ENCODE measurements at places on chromosomes 16 and 17. TPM values are rescaled to one million over a fixed set of nuclear protein-coding genes. Genes with fewer than 3 reads are reported as not detected.

DNA sequence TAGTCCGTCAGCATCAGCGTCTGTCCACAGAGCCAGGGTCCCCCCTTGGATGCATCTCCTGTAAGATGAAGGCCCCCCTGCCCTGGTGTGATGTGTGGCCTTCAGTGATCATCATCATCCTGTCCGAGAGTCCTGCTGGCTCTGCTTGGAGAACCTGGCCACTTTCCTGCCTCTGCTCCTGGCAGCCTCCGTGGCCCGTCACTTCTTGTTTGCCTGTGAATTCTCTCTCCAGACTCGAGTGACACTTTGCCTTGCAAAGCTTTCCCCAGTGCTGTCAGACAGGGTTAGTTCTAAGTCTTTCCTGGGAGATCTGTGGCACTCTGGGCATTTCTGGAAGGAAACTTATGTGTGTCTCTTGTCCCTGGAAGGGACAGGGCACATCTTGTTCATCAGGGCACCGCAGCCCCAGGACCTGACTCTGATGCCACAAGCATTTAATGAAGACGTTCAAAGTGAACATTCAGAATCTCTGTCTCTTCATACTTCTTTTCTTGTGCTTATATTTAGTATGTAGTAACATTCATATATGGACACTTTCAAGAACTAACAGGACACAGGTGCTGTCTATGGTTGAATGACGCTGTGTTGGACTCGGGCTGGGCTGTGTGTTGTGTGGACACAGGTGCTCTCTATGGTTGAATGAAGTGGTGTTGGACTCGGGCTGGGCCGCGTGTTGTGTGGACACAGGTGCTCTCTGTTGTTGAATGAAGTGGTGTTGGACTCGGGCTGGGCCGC, 68.5 kb downstream of the RPTOR start:
- no peak for DNase-seq

- no peak for DNase-seq
Measured at GRCh38 chr17:47961406-47961805, 3.7 kb upstream of the PRR15L start.

GRCh38 chr17:20988001-20988636, 54.7 kb downstream of the USP22 start:
- no peak for DNase-seq

GRCh38 chr16:9119795-9120194, 28.4 kb downstream of the HAPSTR1 start:
- no peak for DNase-seq

DNA sequence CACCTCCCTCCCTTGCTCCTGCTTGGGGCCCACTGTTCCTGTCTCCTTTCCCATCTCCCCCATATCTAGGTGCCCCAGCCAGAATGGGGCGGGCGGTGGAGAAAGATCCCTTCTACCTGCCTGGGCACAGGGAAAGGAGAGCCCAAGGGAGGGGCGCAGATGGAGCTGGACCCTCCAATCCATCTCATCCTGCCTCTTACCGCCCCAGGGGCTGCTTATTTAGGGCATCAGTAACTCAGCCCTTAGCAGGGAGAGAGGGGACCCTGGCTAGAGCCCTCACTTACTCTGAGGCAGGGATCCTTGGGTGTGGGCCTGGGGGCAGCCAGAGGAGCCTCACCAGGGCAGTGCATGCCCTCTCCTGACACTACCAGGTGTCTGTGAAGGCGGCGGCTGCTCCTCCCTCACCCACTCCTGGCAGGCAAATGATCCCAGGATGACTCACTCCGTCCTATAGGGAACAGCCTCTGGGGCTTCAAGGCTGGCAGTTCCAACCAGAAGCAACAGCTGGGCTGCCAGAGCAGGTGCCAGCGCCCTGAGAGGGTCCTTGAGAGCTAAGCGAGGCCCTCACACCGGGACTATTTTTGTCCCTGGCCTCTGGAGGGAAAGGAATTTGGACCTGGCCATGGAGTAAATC, 16.3 kb upstream of the BCAR1 start:
- DNase-seq: peak; percentile 74

GRCh38 chr16:63702981-63703590, 1418.8 kb downstream of the CDH11 start:
- peak; percentile 65 for DNase-seq

GRCh38 chr16:11781773-11782172, 15.3 kb downstream of the ZC3H7A start:
- DNase-seq: no peak

DNA sequence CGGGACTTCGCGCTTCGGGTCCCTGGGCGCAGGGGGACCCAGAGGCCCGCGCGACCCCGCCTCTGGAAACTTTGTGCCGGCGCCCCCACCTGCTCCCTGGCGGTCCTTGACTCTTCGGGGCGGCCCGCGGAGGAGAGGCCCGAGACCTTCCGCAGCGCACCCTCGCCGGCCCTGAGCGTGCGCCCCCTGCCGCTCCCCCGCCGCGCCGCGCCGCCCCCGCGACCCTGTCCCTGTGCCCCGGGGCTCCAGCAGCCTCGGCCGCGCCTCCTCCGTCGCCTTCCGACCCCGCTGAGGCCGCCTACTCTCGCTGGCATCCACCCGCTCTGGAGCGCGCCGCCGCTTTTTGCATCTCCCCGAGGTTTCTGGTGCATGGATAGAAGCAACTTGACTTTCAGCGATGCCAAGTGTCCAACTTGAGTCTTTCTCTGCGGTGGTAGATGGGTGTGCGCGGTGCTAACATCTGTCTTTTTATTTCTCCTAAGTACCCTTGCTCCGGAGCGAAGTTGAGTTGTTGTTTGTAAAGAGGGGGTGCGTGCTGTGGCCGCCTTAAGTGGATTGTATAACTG, 414 bp downstream of the DUSP14 start:
- DNase-seq: peak; percentile 71

- DNase-seq: no peak
Measured at GRCh38 chr17:17078832-17079231, 36.6 kb downstream of the MPRIP start.

Gene IFI35
- polyA plus RNA-seq: 45.7 TPM

Gene SEZ6L2
- polyA plus RNA-seq: 52.3 TPM

DNA sequence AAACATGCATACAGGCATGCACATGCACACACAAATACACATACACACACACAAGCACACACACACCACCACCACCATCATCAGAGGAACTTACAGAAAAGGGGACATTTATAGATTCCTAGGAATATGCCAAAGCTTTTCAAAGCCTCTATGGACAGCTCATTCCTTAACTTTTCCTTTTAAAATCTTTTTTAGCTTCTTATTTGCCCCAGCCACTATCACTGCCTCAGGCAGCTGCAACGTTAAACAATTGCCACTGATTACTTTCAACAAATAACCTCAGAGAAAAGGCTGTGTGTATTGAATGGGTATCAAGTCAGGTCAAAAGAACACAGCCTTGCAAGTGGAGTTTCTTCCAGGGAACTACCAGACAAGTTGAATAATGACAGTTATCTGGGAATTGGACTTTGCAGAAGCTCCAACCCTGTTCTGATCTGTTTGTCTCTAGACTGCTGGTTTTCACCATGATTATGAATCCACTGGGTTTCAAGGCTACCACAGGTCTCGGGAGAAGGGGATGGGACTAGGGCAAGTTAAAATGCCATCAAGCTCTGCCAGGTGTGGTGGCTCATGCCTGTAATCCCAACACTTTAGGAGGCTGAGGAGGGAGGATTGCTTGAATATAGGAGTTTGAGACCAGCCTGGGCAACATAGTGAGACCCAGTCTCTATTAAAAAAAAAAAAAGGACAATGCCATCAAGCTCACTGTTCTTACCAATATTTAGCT, 21.9 kb upstream of the BEAN1 start:
- DNase-seq: no peak

- no peak for DNase-seq
Measured at GRCh38 chr17:20059728-20060188, 50.6 kb downstream of the SPECC1 start.

Gene DHX58
- polyA plus RNA-seq: 11.8 TPM

DNA sequence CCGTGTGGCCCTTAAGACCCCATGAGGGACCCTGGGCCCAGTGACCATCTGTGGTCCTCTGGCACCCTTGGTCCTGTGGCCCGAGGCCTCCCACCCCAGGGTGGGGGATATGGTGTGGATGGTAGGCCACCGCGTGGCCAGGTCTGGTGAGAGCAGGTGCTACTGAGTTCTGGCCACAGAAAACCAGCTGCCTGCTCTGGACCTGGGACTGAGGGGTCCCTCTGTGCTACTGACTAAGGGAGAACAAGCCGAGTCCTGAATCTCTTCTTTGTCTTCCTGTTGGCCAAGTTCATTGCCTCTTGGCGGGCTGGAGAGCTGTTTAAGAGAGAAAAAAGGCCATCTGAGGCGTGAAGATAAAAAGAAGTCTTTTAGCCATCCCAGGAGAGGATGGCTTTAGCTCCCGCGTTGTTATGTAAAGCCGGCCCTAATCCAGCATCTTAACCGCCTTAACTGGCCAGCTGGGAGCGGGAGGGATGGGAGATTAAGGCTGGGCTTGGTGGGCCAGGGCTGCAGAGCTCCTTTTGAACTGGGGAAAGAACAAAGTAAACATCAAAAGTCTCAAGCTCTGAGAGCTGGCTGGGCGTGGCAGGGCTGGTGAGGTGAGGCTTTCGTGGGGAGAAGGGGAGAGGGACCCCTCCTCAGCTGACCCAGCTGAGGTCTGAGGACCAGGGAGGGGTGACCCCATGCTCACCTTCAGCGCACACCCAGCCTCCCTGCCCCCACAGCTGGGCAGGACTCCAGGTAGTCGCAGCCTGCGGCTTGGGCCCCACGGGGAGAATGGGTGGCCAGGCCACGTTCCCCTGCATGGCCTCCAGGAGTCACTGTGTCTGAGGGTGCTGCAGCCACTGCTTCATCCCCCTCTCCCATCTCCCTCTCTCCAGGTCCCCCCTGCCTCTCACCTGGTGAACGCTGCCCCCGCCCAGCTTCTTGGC, 62.4 kb downstream of the NKD1 start:
- peak; percentile 44 for DNase-seq

Gene TBC1D28
- not detected for polyA plus RNA-seq

Gene C16orf89
- polyA plus RNA-seq: 3.1 TPM

DNA sequence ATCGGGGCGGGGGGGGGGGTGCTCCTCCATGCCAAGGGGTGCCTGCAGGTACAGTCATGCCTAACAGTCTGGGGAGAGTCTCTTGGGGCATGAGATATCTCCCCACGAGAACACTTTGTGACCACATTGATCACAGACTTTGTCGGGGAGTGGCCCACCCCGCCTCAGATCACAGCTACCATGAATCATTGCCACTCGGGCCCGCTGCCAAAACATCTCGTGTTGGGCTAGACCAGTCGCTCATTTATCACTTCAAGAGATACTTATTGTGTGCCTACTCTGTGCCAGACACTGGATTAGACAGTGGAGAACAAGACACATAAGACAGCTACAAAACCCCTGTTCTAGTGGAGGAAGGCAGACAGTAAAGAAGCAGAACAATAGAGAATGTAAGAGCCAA, 72.6 kb downstream of the CLEC16A start:
- DNase-seq: no peak

Gene ESRP2
- polyA plus RNA-seq: 40.0 TPM

DNA sequence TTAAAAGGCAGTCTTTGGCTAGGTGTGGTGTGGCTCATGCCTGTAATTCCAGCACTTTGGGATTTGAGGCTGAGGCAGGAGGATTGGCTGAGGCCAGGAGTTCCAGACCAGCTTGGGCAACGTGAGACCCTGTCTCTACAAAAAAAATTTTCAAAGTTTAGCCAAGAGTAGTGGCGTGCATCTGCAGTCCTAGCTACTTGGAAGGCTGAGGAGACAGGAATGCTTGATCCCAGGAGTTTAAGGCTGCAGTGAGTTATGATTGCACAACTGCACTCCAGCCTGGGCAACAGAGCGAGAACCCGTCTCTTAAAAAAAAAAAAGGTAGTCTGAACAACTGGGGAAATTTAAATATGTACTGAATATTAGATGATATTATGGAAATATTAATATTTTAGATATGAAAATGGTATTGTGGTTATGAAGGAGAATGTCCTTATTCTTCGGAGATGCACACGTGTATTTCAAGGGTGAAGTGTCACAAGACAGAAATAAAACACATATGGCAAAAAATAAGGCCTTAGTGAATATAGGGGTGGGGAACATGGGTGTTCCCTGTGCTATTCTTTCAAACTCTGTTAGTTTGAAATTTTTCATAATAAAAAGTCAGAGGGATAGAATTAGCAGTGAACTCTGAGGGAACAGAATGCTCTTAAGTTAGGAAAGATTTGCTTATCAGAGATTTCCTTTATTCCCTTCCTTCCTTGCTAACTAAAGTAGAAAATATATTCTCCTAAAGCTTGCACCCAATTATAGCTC, 144.7 kb downstream of the CDK5R1 start:
- no peak for DNase-seq

DNA sequence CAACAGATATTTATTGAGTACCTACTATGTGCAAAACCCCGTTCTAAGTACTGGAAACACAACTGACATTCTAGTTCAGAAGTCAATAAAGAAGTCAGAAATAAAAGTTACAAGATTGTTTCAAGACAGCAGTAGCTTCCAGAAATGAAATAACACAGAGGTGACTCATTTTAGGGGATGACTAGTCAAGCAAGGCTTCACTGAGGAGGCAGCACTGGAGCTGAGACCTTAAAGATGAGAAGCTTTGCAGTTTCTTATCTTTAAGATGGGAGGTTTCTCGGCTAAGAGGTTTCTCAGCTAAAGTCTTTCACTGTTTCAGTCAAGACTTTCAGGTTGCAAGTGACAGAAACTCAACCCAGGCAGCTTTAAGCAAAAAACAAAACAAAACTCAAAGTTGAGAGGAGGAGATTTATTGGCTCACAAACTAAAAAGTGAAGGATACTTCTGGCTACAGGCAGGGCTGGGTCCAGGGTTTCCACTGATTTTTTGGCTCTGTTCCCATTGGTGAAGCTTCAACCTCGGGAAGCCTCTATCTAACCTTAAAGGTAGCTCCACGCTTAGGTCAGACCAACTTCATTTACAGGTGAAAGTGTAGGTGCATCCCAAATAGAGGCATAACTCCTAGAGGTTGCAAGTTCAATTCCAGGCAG, 7.4 kb upstream of the MMP2 start:
- DNase-seq: no peak

Gene TSPOAP1
- polyA plus RNA-seq: 17.2 TPM

DNA sequence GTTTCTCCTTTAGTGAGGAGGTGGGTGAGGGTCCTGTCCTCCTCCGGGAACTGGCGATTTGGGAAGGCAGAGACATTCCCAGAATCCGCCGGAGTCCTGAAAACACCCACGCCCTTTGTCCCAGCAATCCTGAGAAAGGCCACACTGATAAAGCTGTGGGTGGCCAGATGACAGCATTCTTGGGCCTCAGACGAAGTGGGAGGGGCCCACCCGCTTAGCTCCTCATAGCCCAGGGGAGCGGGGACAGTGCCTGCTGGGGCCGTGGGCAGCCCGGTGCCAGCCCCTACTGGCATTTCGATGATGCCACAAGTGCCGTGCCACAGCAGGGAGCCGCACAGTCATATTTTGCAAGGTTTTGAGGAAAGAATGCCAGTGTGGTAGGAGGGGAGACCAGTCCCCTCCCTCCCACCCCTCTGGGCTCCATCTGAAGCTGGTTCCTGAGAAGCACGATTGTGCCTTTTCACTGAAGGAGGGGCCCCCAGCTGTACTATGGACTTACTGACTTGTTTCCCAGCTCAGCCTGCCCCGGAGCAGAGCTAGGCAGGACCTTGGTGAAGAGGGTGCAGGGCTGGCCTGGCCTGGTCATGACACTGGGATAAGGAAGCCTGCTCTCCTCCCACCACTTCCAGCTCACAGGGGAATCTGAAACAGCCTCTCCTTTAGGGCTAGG, 20.9 kb upstream of the MPRIP start:
- peak; percentile 91 for DNase-seq

- DNase-seq: no peak
Measured at GRCh38 chr16:85253084-85253941, 141.0 kb upstream of the CIBAR2 start.
